ENCODE measurements at places on chromosomes 12 and 14.

- no peak for DNase-seq
These were observed 1.6 kb downstream of the SIX4 start for GRCh38 chr14:60722357-60723115.

DNA sequence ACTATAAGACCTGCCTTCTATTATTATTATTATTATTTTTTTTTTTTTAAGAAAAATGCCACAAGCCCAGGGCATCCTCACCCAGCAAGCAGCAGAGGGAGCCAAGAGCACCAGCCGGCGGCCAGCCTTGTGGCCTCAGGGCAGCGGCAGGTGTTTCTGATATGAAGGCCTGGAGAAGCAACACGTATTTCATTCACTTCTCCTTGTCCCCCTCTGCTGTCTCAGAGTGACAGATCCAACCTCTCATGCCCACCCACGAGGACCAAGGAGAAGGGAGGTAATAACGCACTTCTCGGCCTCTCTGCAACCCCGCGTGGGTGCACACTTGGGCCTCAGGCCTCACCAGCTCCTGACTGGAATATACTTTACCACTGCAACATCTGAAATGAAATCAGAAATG lies 25.4 kb downstream of the CDC42BPB start:
- DNase-seq: no peak

GRCh38 chr12:124130691-124131591 lies 157.9 kb downstream of the ZNF664 start:
- no peak for DNase-seq

DNA sequence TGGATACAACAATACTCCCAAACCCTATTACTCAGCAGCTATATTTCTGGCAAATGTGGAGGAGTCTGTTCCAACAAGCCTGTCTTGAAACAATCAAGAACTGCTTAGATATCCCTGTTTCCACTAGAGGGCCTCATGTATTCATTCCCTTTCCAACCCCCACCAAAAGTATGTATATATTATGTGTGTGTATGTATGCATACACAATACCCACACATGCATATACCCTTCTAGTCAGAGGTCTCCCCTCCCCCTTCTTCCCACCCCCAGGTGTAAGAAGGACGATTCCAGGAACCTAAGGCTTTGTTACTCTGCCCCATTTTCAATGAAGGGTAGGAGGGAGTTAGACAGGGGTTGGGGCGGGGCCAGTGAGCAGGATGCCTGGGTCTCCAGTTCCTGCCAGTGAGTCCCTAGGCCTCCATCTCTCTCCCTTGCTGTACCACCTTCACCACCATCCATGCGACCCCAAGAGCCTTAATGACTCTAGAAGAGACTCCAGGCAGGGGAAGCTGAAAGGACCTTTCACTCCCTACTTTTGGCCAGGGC lies at the start of gene DGKA:
DGKA (plus strand) TSS at position 392 of the 546 bp plus-strand sequence. CDS start 5,342 bp downstream, outside the sequence.
- DNase-seq: peak; percentile 77

GRCh38 chr12:40515041-40515816 lies 177.0 kb upstream of the CNTN1 start:
- no peak for DNase-seq

DNA sequence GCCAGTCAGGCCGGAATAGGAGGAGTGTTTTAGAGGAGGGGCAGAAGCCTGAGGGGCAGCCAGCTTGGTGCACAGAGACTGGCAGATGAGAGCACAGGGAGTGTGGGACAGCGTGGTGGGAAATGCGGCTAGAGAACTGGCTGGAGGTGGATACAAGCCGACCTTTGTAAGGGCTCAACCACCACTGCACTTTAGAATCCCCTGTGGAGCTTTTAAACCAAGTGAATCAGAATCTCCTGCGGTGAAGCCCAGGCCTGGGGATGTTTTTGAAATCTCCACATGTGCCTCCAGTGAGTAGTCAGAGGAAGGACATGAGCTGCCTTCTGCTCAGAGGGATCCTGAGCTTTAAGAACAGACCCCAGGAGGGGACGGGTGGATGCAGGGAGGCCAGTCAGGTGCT lies 10.9 kb upstream of the PCED1B start:
- DNase-seq: no peak

- DNase-seq: no peak
These were observed 14.0 kb upstream of the CRADD start for GRCh38 chr12:93663006-93663728.

GRCh38 chr12:112713471-112713870 lies 78.1 kb upstream of the RPH3A start:
- DNase-seq: no peak

GRCh38 chr14:61330511-61330910 lies 9.1 kb downstream of the PRKCH start:
- no peak for DNase-seq

- DNase-seq: no peak
These were observed 26.8 kb upstream of the BMAL2 start for GRCh38 chr12:27305673-27306456.

GRCh38 chr14:102375119-102375518 lies 12.4 kb downstream of the TECPR2 start:
- no peak for DNase-seq

- DNase-seq: no peak
These were observed 1.2 kb upstream of the DCAF11 start for GRCh38 chr14:24113379-24113800.

- no peak for DNase-seq
These were observed 62.7 kb downstream of the FERMT2 start for GRCh38 chr14:52888159-52888558.

- DNase-seq: no peak
These were observed 313.1 kb upstream of the GARIN6 start for GRCh38 chr12:99334285-99335056.

DNA sequence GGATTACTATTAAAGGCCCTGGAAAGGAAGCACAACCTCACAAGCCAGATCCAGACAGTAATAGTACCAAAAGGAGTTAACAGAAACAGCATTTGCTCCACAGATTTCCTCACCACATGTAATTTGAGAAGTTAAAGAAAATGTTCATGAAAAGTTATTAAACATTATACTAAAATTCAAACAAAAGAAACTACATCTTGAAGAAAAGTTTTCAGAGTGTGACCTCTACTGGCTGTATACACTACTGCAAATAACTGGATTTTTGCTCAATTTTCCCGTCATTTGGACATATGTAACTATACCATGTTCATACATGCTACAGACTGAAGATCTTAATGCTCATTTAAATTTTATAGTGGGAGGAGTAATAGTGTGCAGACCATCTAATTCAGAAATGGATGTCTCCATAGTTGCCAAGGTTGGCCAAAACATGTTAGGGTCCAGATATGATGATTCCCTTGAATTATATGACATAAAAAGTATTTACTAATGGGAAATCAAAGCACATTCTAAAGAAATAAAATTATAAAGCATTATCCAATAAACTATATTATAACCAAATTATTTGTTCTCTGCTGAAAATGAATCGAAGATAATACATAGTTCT lies 5.6 kb downstream of the KRR1 start:
- DNase-seq: no peak

- DNase-seq: no peak
These were observed 12.8 kb downstream of the CCDC177 start for GRCh38 chr14:69561893-69562292.

Measured in activated effector memory CD4-positive, alpha-beta T cell treated with Interleukin-2 at 50 U/mL for 16 hours (primary cell).